ENCODE measurements at places on chromosomes 12 and 14. TPM values are rescaled to one million over a fixed set of nuclear protein-coding genes. Genes with fewer than 3 reads are reported as not detected.

Gene FGD6
- total RNA-seq: 15.8 TPM

GRCh38 chr14:66487164-66487563 lies 993 bp downstream of the CCDC196 start:
- DNase-seq: no peak

Gene ABCC9
- 7.8 TPM for total RNA-seq

- DNase-seq: no peak
Observed at GRCh38 chr14:26917086-26917485, 319.3 kb upstream of the NOVA1 start.

GRCh38 chr12:97017213-97017612 lies 110.2 kb downstream of the NEDD1 start:
- no peak for DNase-seq

Gene STXBP6
- 17.0 TPM for total RNA-seq

Data from type B pancreatic cell (in vitro differentiated cells).